Calu3 (cell line): ENCODE measurements at places on chromosomes 6 and 20.

- no peak for DNase-seq
Observed at GRCh38 chr6:163319609-163320366, 94.7 kb upstream of the QKI start.

DNA sequence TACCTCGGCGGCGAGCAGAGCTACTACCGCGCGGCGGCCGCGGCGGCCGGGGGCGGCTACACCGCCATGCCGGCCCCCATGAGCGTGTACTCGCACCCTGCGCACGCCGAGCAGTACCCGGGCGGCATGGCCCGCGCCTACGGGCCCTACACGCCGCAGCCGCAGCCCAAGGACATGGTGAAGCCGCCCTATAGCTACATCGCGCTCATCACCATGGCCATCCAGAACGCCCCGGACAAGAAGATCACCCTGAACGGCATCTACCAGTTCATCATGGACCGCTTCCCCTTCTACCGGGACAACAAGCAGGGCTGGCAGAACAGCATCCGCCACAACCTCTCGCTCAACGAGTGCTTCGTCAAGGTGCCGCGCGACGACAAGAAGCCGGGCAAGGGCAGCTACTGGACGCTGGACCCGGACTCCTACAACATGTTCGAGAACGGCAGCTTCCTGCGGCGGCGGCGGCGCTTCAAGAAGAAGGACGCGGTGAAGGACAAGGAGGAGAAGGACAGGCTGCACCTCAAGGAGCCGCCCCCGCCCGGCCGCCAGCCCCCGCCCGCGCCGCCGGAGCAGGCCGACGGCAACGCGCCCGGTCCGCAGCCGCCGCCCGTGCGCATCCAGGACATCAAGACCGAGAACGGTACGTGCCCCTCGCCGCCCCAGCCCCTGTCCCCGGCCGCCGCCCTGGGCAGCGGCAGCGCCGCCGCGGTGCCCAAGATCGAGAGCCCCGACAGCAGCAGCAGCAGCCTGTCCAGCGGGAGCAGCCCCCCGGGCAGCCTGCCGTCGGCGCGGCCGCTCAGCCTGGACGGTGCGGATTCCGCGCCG is 994 bp downstream of the FOXC1 start:
- no peak for DNase-seq

DNA sequence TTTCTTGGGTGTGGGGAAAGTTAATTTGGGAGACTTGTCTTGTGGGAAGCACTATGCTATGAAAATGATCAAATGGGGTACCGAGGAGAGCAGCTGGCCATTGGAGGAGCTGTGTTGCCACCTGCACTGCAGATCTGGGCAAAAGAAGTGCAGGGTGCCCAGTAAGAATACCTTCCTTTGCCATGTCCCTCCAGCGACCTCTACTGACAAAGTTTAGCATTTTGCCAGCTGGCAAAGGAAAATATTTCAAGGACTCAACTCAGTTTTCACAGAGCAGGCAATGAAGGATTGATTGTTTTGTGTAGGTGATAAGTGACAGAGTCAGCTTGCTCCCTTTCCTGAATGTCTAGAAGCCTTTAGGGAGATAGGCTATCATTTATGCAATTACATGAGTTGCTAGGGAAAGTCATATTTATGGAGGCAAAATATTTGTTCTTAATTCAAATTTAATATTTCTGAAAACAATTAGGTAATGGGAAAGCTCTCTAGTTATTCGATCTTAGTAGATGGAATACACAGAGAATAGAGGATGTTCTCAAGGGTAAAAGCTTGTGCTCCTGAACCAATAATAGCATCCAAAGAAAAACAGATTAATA is 118.4 kb downstream of the FARS2 start:
- peak; percentile 41 for DNase-seq

- DNase-seq = no peak
Observed at GRCh38 chr6:42527204-42527603, 36.6 kb upstream of the UBR2 start.

GRCh38 chr6:164010441-164011103 is 596.1 kb downstream of the QKI start:
- no peak for DNase-seq
